ENCODE measurements at places on chromosomes 1 and 21. TPM values are rescaled to one million over a fixed set of nuclear protein-coding genes. Genes with fewer than 3 reads are reported as not detected.

DNA sequence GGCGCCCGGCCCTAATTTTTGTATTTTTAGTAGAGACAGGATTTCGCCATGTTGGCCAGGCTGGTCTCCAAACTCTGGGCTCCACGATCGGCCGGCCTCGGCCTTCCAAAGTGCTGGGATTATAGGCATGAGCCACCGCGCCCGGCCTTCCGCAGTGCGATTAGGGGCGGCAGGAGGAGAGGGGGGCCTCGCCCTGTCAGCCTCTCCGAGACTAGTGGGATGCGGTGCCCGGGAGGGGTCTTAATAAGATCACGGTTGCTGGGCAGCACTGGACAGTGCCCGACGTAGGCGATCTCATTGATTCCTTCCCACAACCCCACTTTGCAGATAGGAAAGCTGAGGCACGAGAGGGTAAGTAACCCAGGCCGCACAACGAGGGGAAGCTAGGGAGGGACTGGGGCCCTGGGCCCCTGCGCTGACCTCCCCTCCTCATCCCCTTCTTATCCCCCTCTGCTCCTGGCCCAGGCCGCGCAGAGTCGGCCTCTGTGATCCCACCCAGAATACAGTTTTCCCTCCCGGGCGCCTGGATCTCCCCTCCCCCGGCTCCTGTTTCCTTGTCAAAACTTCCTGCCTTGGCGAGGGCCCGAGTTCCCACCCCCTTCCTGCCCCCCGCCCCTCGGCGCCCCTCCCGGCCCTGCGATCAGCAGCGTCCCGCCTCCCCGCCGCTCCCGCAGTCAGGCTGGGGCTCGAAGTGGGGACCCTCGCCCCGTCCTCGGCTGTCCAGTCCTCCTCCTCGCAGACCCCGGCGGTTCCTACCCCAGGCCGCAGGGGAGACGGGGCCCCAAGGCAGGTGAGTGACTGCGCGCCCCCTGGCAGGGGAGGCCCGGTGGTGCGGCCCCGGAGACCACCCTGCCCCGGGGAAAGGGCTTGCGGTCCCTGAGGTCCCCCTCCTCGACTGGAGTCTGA lies at the start of gene PEAR1:
Gene PEAR1, plus strand, starts transcription at position 671 of the 906 bp plus-strand sequence. CDS start 10,209 bp downstream, outside the sequence.
- H3K27me3 ChIP-seq: peaks cover 6% of the 10 kb centered on the region
- no peaks in the 10 kb centered on the region for H3K36me3 ChIP-seq
- peak; percentile 31 for DNase-seq

DNA sequence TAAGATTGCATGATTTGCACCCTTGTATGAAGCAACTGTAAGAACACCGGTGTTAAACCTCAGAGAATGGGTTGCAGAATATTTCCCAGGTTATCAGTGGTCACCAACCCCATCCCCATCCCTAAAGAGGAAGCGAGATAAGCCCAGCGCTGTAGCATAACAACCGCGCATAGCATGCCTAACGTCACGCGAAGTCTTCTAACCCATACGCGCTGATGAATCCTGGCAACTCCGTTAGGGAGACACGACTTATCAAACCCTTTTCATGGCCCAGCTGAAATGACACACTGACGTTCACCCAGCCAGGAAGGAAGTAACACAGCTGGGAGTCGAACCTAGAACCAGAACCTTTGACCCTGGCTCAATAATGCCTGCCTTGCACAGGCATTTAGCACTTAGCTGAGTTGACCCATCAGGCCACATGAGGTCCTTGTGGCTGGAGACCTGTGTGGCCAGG lies 24.2 kb downstream of the TMEM51 start:
- peak overlapping the region; percentile 63 for H3K27ac ChIP-seq
- no peak overlapping the region for H3K4me3 ChIP-seq
- H3K4me1 ChIP-seq: peaks cover 47% of the 10 kb centered on the region

- H3K4me3 ChIP-seq: no peak overlapping the region
- no peaks in the 10 kb centered on the region for H3K36me3 ChIP-seq
- no peak overlapping the region for H3K27ac ChIP-seq
- no peaks in the 10 kb centered on the region for H3K27me3 ChIP-seq
- no peaks in the 10 kb centered on the region for H3K4me1 ChIP-seq
- DNase-seq: no peak
Observed at GRCh38 chr1:104874044-104874443, 1124.3 kb downstream of the AMY1C start.

DNA sequence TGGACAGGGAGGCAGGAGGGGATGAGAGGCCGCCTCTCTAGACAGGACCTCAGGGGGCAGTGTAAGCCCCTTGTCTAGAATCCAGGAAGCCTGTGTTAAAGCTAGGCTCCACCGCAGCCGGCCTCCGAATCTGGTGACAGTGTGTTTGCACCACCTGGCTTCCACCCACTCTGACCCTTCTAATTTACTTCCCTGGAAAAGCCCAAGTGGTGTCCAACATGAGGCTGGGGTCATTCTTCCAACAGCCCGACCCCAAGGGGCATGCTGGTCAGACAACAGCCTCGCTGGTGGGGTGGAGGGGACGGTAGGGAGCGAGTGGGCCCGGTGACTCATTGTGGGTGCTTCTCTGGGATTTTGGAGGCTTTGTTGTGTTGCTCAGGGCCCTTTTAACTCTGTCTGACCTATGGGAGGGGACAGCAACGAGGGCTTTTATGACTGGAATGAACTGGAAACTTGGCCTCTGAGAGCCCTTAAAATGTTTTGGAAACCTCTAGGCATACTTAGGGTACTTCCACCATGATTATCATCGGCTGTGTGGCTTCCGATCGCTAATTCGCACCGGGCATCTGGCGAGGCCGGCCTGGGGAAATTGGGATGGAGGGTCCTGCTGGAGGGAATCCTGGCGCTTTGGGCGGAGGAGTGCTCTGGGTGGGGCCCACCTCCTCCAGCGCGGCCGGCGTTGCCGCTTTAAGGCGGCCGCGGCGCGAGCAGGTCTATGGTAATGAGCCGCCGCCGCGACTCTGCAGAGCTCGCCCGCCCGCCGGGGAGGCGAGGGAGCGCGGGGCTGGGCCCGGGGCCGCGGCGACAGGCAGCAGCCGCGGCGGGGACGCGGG lies at the start of gene CELSR2:
Gene CELSR2, plus strand, starts transcription at position 743 of the 833 bp plus-strand sequence. CDS start 541 bp downstream, outside the sequence.
- peaks cover 13% of the 10 kb centered on the region for H3K4me1 ChIP-seq
- H3K27me3 ChIP-seq: no peaks in the 10 kb centered on the region
- peak; percentile 54 for DNase-seq
- H3K4me3 ChIP-seq: peak within 1 kb of the TSS; percentile 54
- H3K36me3 ChIP-seq: no peaks in the 10 kb centered on the region

DNA sequence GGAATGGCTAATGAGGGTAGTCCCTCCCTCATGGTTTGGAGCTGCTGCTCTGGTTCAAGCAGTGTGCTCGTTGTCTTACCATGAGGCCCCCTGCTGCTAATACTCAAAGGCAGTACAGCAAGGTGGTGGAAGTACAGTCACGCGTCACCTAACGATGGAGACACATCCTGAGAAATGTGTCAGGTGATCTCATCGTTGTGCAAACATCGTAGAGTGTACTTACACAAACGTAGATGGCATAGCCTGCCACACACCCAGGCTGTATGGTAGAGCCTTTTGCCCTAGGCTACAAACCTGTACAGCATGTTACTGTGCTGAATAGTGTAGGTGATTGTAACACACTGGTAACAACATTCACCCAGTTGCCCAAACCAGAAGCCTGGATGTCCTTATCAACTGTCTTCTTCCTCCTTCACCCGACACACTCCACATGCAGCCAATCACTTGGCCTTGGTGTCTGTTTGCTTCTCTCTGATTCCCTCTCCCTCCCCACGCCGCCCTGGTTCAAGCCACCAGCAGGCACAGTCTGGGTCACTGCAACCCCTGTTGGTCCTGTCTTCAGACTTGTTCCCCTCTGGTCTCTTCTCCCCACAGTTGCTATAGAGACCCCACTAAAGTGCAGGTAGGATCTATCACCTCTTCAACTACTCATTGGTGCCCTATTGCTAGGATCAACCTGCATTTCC lies 6.0 kb upstream of the KCNA2 start:
- no peak overlapping the region for H3K4me3 ChIP-seq
- peaks cover 50% of the 10 kb centered on the region for H3K27me3 ChIP-seq
- H3K36me3 ChIP-seq: no peaks in the 10 kb centered on the region
- no peaks in the 10 kb centered on the region for H3K4me1 ChIP-seq
- no peak overlapping the region for H3K27ac ChIP-seq

- H3K4me1 ChIP-seq: peaks cover 2% of the 10 kb centered on the region
- H3K36me3 ChIP-seq: peaks cover 2% of the 10 kb centered on the region
Observed at GRCh38 chr1:117633423-117633822, 27.6 kb downstream of the TENT5C start.

DNA sequence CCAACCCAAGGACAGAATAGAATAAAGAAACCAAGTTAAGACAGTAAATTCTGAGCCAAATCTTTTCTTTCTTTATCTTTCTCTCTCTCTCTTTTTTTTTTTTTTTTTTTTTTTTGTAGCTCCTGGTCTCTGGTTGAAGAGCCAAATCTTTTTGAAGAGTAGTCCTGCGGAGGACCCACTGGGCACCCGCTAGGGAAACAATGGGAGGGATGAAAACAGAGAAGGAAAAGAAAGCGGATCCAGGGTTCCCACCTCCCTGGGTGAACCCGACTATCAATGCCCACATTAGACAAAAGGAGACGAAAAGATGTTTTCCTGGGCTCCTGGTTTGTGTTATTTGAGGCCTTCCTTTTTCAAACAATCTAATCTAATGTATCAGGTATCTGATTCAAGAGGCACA lies 49.8 kb upstream of the FBXO28 start:
- H3K4me1 ChIP-seq: peaks cover 4% of the 10 kb centered on the region
- H3K27ac ChIP-seq: no peak overlapping the region
- no peak for DNase-seq
- no peaks in the 10 kb centered on the region for H3K36me3 ChIP-seq
- no peak overlapping the region for H3K4me3 ChIP-seq
- no peaks in the 10 kb centered on the region for H3K27me3 ChIP-seq

GRCh38 chr1:68210829-68211228 lies 21.5 kb downstream of the WLS start:
- no peak for DNase-seq
- no peak overlapping the region for H3K4me3 ChIP-seq
- no peaks in the 10 kb centered on the region for H3K27me3 ChIP-seq
- no peak overlapping the region for H3K27ac ChIP-seq
- no peaks in the 10 kb centered on the region for H3K36me3 ChIP-seq
- peaks cover 22% of the 10 kb centered on the region for H3K4me1 ChIP-seq

DNA sequence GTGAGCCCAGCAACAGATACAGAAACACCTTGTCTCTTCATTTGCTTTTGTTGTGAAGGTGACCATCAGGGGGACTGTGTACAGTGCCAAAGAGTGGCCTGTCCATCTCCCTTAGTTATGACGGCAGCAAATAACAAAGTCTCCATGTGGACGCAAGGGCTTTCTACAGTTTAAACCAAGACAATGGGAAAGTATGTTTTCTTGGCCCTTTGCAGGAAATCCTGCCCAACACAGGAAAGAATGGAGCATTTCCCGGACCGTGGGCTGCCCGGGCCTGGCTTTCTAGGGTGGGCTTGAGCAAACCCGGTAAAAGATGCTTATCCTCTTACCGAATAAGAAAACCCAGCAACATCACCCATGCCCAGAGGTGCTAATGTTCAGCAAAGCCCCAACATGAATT lies 87.3 kb downstream of the ZBTB18 start:
- no peak overlapping the region for H3K27ac ChIP-seq
- peaks cover 3% of the 10 kb centered on the region for H3K27me3 ChIP-seq
- H3K36me3 ChIP-seq: no peaks in the 10 kb centered on the region
- peaks cover 2% of the 10 kb centered on the region for H3K4me1 ChIP-seq
- DNase-seq: no peak
- no peak overlapping the region for H3K4me3 ChIP-seq

- no peaks in the 10 kb centered on the region for H3K36me3 ChIP-seq
- peak; percentile 98 for DNase-seq
- no peaks in the 10 kb centered on the region for H3K27me3 ChIP-seq
- H3K27ac ChIP-seq: peak overlapping the region; percentile 83
- H3K4me3 ChIP-seq: no peak overlapping the region
Observed at GRCh38 chr1:12596007-12596821, 21.8 kb downstream of the DHRS3 start.

DNA sequence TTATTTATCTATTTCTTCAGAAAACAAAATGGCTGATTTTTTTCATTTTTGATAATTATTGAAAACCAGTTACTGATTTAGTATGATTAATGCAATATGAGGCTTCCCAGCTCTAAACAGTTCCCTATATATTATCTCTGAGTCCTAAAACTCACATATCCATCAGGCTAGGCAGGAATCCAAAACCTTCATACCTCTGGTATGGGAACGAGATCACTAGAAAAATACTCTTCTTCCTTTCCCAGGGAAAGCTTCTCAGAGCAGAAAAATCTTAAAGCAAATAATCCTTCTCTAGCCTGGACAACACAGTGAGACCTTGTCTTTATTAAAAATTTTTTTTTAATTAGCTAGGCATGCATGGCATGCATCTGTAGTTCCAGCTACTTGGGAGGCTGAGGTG lies 42.5 kb downstream of the KDM5B start:
- peaks cover 47% of the 10 kb centered on the region for H3K36me3 ChIP-seq
- H3K27ac ChIP-seq: no peak overlapping the region
- H3K4me1 ChIP-seq: peaks cover 1% of the 10 kb centered on the region
- H3K4me3 ChIP-seq: no peak overlapping the region
- H3K27me3 ChIP-seq: no peaks in the 10 kb centered on the region
- peak; percentile 63 for DNase-seq

DNA sequence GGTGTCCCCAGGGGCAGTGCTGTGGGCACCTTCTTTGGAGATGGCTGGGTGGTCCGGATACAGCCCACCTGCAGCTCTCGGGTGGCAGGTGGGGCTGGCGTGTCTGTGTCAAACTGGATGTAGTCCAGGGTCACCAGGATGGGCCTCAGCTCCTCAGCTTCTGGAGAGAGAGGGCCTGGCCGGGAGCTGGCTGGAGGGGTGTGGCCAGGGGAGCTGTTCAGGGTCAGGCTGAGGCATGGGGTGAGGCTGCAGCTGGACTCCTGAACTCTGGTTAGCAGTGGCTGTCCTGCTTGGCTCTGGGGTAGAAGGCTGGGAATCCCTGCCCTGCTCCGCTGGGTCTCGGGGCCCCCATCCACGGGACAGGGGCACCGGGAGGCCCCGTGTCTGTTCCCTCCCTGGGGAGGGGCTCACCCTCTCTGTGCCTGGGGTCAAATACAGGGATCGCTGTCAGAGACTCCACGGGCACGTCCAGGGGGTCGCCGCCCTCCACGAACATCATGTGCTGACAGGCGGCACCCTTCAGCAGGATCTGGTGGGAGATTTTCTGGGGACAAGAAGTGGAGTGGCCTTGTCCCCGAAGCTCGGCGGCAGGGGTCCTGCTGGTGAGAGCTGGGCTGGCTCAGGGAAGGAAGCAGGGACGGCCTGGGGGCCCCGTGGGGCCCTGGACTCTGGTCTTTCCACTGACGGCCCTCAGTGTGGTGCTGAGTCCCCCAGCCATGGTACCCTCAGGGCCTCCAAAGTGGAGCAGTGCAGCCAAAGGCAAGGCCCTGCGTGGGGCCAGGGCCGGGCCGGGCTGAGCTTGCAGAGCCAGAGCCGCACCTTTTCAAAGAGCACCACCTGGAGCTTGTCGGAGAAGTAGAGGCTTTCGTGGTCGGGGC lies 4.1 kb upstream of the TMEM52 start:
- no peak for DNase-seq
- no peak overlapping the region for H3K27ac ChIP-seq
- H3K4me3 ChIP-seq: no peak overlapping the region
- H3K36me3 ChIP-seq: no peaks in the 10 kb centered on the region
- H3K27me3 ChIP-seq: peaks cover 5% of the 10 kb centered on the region
- peaks cover 2% of the 10 kb centered on the region for H3K4me1 ChIP-seq

- peaks cover 7% of the 10 kb centered on the region for H3K4me1 ChIP-seq
- H3K36me3 ChIP-seq: peaks cover 7% of the 10 kb centered on the region
- peak; percentile 32 for DNase-seq
Observed at GRCh38 chr1:52368383-52369172, 2.6 kb upstream of the CC2D1B start.

CTBS gene
- total RNA-seq: 5.9 TPM

PLA2G2D gene
- not detected for total RNA-seq

NIBAN1 gene
- total RNA-seq: 10.3 TPM

PGD gene
- 216 TPM for total RNA-seq

IGFN1 gene
- not detected for total RNA-seq

PGBD5 gene
- 0.28 TPM for total RNA-seq

Data from IMR-90 (cell line).